ENCODE measurements at places on chromosomes 12 and 14.

- DNase-seq: no peak
Measured at GRCh38 chr14:24279301-24280186, 8.1 kb upstream of the RABGGTA start.

- no peak for DNase-seq
Measured at GRCh38 chr14:37021390-37021789, 151.0 kb downstream of the SLC25A21 start.

GRCh38 chr14:60226298-60226697, 22.7 kb upstream of the PPM1A start:
- no peak for DNase-seq

GRCh38 chr14:74275241-74275841, 27.4 kb downstream of the ABCD4 start:
- DNase-seq: no peak

DNA sequence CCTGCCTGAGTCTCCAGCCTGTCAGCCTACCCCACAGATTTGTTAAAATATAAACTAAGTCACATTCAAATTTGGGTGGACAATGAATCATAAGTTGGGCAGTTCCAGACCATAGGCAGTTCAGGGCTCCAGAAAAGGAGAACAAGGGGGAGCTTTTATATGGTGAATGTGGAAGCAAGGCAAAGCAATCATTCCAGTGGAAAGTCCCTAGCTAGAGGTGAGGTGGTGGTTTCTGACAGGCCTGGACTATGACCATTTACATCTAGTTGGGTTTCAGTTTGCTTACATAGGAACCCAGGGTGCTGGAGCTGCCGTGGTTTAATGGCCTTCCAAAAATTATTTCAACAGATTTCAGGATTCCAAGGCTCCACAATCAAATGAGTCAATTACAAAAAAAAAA, 207.3 kb downstream of the AEBP2 start:
- no peak for DNase-seq

GRCh38 chr12:8546591-8546990, 5.9 kb upstream of the CLEC4E start:
- DNase-seq: no peak

- DNase-seq: peak; percentile 84
Measured at GRCh38 chr12:53696285-53696654, 20.4 kb upstream of the ATP5MC2 start.

DNA sequence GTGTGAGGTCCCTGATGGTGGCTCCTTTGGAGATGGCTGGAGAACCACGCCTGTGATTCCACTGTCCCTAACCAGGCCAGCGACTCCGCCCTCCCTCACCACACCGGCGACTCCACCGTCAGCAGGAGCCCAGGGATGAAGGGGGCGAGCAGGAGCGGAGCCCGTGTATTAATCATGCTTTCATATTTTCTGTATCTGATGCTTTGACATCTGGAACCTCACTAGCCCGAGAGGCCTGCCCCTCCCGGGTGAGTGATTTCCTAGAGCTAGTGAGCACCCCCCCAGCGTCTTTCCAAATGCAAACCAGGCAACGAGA, 69.9 kb downstream of the NOC4L start:
- no peak for DNase-seq

- DNase-seq: peak; percentile 94
Measured at GRCh38 chr14:37591311-37591940, 3.6 kb downstream of the FOXA1 start.

All from SHP77 treated with DMSO at 0.1 percent for 48 hours (cell line).